Muscle of leg (tissue), 16 donors: ENCODE measurements at places on chromosomes 2 and 18. TPM values are rescaled to one million over a fixed set of nuclear protein-coding genes. Genes with fewer than 3 reads are reported as not detected.

- DNase-seq, result no peak
Observed at GRCh38 chr2:174028935-174029334, 63.8 kb upstream of the SP3 start.

The IL36A gene
- not detected for polyA plus RNA-seq

The CRYGC gene
- polyA plus RNA-seq, result not detected

The NCKAP5 gene
- polyA plus RNA-seq, result 8.9 TPM
